CD4-positive, alpha-beta memory T cell (primary cell): ENCODE measurements at places on chromosomes 2 and 18. TPM values are rescaled to one million over a fixed set of nuclear protein-coding genes. Genes with fewer than 3 reads are reported as not detected.

DSG2 gene
- not detected for total RNA-seq

C2orf78 gene
- total RNA-seq, result not detected

MC2R gene
- not detected for total RNA-seq

FBXO41 gene
- total RNA-seq, result 11.4 TPM

SERPINB8 gene
- total RNA-seq, result 16.3 TPM

NCL gene
- 390 TPM for total RNA-seq

NMS gene
- not detected for total RNA-seq

REG3G gene
- not detected for total RNA-seq

ABCA12 gene
- total RNA-seq, result not detected

PLCL1 gene
- total RNA-seq, result 16.9 TPM

CACNB4 gene
- total RNA-seq, result 0.64 TPM

DNA sequence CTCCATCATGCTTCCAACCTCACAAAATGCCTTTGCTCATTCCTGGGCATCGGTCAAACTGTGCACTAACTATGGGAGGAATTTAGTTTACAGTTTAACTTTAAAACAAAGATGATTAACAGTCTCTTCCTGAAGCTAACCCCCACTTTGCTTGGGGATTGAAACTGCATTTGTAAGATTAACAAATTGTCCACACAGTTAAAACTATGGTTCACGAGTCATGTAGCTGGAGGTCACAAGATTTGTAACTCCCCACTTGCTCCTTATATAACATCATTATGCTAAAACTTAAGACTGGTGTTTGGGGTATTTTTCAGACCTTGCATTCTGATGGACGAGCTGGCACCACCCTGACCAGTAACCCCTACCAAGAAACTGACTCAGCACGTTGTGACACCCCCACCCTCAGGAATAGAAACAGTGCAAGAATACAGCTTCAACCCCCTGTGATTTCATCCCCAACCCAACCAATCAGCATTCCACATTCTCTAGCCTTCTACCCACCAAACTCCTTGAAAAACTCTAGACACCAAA, 252.3 kb downstream of the MBD5 start:
- DNase-seq, result no peak
- H3K27ac ChIP-seq, result no peak overlapping the region
- H3K4me3 ChIP-seq, result no peak overlapping the region
- no peaks in the 10 kb centered on the region for H3K36me3 ChIP-seq
- no peaks in the 10 kb centered on the region for H3K27me3 ChIP-seq

DNA sequence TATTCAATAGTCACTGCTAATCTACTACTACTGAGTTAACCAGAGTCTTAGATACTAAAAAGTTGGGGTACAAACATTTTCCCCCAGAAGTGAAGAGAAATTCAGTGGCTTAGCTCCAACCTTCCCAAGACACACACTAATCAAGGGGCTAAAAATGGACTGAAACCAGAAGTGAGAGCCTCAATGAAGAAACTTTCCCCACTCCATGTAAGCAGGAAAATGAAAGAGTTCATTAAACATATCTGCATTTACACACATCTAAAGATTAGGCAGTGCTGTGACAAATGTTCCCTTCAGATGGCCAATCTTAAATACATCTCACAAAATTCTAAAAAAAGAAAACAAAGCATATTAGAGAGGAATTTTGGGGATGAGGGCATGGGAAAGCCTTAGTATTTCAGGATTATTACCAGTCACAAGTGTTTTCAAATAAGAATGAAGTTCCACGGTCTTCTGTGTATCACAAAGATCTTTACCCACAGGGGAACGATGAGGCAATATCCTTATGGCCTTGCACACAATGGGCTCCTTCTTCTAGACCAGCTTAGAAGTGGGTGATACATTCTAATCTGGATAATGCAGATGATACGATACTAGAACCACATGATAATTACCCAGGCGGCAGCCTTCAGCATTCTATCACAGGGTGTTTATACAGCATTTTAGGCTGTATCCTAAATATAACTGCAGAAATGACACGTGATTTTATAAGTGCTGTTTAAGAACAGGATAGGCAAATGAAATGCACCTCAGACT, 17.1 kb downstream of the ANKRD44 start:
- peak overlapping the region; percentile 69 for H3K27ac ChIP-seq
- DNase-seq, result peak; percentile 55
- H3K27me3 ChIP-seq, result no peaks in the 10 kb centered on the region
- H3K36me3 ChIP-seq, result no peaks in the 10 kb centered on the region
- peak overlapping the region; percentile 15 for H3K4me3 ChIP-seq

- DNase-seq, result no peak
- H3K27me3 ChIP-seq, result no peaks in the 10 kb centered on the region
- H3K4me3 ChIP-seq, result no peak overlapping the region
- peaks cover 7% of the 10 kb centered on the region for H3K4me1 ChIP-seq
Measured at GRCh38 chr18:48678237-48679115, 139.6 kb downstream of the CTIF start.

DNA sequence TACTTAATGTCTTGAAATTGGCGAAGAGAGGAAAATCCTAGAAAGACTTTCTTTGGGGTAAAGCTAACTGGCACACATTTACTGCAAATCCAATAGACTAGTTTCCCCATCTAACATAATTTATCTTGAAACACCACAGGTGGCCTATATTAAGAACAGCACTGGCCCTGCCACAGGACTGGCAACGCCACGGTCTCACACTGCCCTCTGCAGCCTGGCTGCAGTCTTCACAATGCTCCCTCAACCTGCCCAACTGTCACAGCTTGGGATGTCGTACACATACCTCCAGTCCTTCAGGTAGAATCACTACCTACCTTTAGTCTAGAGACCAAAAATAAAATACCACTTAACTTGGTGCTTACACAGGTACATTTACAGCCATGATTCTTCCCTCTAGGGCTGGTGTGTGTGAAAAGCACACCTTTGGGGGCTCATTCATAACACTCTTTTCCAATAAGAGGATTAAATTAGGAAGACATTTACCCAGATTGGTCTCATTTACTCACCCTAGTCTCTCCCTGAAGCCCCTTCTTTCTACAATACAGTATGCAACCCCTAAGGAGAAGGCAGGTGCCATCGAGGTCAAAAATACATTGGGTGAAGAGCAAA, 222.2 kb downstream of the C1D start:
- H3K4me1 ChIP-seq, result no peaks in the 10 kb centered on the region
- no peaks in the 10 kb centered on the region for H3K27me3 ChIP-seq
- H3K36me3 ChIP-seq, result no peaks in the 10 kb centered on the region
- no peak for DNase-seq

DNA sequence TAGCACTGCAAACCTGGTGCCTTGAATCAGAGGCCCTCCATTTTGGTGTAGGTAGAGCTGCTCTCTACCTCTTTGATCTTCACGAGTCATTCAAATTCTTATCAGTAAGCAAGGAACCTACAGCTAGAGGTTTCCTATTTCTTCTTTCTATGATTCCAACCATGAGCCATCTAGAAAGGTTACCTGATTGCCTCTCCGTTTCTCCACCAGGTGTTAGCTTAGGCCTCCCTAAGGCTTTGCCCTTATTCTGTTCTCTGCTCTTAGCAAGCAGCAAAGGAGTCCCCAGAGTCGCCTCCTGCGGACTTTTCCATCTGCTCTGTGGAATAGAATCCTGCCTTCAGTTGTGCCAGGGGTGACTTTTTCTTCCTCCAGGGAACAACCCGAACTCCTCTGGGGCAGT, 173.6 kb downstream of the GRB14 start:
- no peak overlapping the region for H3K27ac ChIP-seq
- no peak for DNase-seq
- H3K27me3 ChIP-seq, result no peaks in the 10 kb centered on the region

DNA sequence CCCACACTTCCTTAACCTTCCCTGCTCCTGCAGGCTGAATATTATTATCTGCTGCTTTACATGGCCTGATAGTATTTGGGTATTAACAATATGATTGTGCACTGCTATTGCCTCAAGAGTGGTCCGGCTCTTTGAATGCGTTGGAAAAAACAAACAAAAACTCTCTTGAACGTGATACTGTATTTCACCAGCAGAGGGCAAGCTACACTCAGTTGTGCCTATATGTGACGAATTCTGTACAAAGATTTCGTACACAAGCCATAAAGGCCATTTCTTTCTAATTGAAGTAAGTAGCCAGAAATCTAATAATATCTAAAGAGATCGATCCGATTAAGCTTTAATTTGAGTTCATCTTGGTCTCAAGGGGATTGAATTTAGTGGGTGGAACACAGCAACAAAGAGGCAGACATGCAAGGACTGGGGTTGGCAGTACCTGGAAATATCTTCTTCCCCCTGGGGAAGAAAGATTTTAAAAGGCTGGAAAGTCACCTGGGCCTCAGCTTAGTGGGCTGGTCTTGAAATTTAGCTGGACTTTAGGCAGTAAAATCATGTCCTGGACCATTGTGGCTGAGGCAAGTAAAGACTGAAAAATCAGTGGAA, 49.3 kb upstream of the RAB6D start:
- no peaks in the 10 kb centered on the region for H3K36me3 ChIP-seq
- DNase-seq, result peak; percentile 43
- no peaks in the 10 kb centered on the region for H3K4me1 ChIP-seq
- no peak overlapping the region for H3K4me3 ChIP-seq
- no peak overlapping the region for H3K27ac ChIP-seq

- no peak for DNase-seq
- peak overlapping the region; percentile 98 for H3K27ac ChIP-seq
- peaks cover 59% of the 10 kb centered on the region for H3K4me1 ChIP-seq
- H3K36me3 ChIP-seq, result no peaks in the 10 kb centered on the region
Measured at GRCh38 chr2:226835420-226835795, 446 bp upstream of the RHBDD1 start.

GRCh38 chr2:86417961-86418360, 23.2 kb upstream of the KDM3A start:
- H3K4me1 ChIP-seq, result no peaks in the 10 kb centered on the region
- no peak for DNase-seq
- no peak overlapping the region for H3K27ac ChIP-seq
- no peaks in the 10 kb centered on the region for H3K36me3 ChIP-seq
- H3K4me3 ChIP-seq, result no peak overlapping the region
- H3K27me3 ChIP-seq, result no peaks in the 10 kb centered on the region

DNA sequence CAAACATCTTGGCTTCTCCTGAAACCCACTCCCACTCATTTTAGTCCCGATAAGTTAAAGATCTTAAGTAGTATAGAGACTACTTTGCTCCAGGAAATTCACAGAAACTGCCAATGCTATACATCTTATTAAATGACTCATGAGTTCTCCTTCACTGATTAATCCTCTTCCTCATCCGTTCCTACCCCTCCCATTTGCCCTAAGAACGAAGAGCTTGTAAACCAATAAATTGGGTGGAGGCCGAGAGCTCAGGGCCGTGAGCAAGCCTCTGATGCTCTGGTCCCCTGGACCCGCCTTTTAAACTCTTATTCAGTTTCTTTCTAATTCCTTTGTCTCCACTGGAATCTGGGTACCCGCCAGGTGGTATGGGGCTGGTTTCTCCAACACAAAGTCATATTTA, 68.6 kb downstream of the METTL8 start:
- H3K4me1 ChIP-seq, result no peaks in the 10 kb centered on the region
- H3K27me3 ChIP-seq, result no peaks in the 10 kb centered on the region
- H3K36me3 ChIP-seq, result no peaks in the 10 kb centered on the region
- H3K4me3 ChIP-seq, result no peak overlapping the region
- DNase-seq, result no peak
- H3K27ac ChIP-seq, result no peak overlapping the region

DNA sequence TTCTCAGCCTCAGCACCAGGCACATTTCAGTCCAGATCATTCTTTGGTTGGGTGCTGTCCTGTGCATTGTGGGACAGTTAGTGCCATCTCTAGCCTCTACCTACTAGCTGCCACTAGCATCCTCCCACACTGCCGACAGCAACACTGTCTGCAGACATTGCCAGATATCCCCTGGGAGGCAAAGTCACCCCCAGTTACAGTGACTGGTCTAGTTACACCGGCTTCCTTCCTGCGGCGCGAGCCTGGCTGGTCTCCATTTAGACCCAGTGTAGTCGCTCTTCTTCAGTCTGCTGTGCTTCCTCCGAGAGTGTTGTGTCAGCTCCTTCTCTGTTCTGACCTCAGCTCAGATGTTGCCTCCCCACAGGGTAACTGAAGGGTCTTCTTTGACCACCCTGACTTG, 283.1 kb downstream of the PHLPP1 start:
- no peaks in the 10 kb centered on the region for H3K27me3 ChIP-seq
- no peak for DNase-seq
- no peaks in the 10 kb centered on the region for H3K4me1 ChIP-seq
- H3K36me3 ChIP-seq, result no peaks in the 10 kb centered on the region

DNA sequence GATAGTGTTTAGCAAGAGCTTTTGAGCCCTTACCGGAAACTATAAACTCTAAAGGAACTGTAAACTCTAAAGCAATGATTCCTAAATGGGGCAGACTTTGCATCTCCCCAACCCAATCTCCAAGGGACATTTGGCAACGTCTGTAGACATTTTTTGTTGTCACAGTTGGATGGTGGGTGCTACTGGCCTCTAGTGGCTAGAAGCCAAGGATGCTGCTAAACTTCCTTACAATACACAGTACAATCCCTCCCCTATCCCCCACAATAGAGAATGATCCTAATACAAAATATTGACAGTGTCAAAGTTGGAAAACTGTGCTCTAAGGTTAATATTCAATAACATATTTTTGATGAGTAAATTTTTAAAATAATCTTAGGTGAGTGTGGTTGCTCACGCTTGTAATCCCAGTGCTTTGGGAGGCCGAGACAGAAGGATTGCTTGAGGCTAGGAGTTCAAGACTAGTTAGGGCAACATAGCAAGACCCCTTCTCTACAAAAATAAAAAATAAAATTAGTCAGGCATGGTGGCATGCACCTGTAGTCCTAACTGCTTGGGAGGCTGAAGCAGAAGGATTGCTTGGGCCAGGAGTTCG, 66.7 kb downstream of the PTPN4 start:
- no peak for DNase-seq
- H3K27me3 ChIP-seq, result no peaks in the 10 kb centered on the region
- no peak overlapping the region for H3K4me3 ChIP-seq
- no peaks in the 10 kb centered on the region for H3K36me3 ChIP-seq
- H3K27ac ChIP-seq, result no peak overlapping the region
- peaks cover 5% of the 10 kb centered on the region for H3K4me1 ChIP-seq

- peak overlapping the region; percentile 86 for H3K4me3 ChIP-seq
- no peaks in the 10 kb centered on the region for H3K36me3 ChIP-seq
- H3K27me3 ChIP-seq, result no peaks in the 10 kb centered on the region
- H3K27ac ChIP-seq, result peak overlapping the region; percentile 83
- DNase-seq, result peak; percentile 74
- peaks cover 52% of the 10 kb centered on the region for H3K4me1 ChIP-seq
Measured at GRCh38 chr2:9473985-9474360, 378 bp upstream of the IAH1 start.

GRCh38 chr2:144489315-144489916, 30.5 kb downstream of the ZEB2 start:
- no peak overlapping the region for H3K4me3 ChIP-seq
- H3K4me1 ChIP-seq, result no peaks in the 10 kb centered on the region
- no peaks in the 10 kb centered on the region for H3K27me3 ChIP-seq

DNA sequence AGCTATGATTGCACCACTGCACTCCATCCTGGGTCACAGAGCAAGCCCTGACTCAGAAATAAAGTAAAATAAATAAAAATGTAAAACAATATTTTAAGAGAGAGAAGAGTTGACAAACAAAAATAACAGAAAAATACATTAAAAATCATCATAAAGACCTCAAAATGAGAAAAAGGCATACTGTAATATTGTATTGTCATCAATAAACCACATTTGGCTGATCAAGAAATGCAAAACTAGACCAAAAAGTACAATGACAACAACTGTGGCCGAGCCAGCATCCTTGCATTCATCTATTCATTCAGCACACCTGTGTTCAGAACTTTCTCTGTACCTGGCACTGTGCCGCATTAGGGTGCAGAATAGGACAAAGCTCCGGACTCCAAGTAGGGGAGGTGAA, 121.8 kb downstream of the ALK start:
- no peak overlapping the region for H3K4me3 ChIP-seq
- H3K36me3 ChIP-seq, result no peaks in the 10 kb centered on the region
